ENCODE measurements at places on chromosomes 1 and 21. TPM values are rescaled to one million over a fixed set of nuclear protein-coding genes. Genes with fewer than 3 reads are reported as not detected.

The CSF1 gene
- 31.4 TPM for total RNA-seq

The CNR2 gene
- not detected for total RNA-seq

DNA sequence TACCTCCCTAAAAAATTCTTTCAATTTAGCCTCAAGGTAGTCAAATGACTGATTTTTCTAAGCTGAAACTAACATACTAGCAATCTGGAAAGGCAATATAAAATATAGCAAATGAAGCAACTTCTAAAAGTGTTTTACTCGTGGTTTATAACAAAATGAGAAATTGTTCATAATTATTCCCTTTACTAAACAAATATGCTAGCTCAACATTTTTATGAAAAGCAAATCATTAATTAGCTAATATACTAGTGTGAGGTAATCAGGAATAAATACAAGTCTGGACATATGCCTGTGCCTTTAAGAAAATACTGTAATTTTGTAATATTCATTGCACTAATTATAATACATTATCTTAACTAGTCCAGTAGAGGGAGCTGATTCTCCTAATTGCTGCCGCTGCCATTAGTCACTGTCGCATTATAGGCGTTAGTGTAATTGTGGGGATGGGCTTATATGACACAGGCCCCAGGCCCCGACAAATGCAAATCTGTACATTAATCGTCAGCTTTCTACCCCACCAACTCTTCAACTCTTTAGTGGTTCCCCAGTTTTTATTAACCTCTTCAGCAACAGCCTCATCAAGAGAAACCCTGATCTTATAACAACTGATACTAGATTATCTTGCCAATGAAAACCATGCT, 160.9 kb downstream of the GABPA start:
- DNase-seq, result no peak

DNA sequence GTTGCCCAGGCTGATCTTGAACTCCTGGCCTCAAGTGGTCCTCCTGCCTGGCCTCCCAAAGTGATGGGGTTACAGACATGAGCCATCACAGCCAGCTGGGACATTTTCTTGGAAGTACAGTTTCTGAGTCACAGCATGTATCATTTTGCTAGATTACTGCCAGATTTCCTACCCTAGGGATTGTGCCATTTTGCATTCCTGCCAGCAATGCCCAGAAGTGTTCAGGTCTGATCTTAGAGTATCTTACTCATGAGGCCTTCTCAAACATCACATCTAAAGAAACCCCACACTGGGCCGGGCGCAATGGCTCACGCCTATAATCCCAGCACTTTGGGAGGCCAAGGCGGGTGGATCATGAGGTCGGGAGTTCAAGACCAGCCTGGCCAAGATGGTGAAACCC, 10.2 kb downstream of the BMP8A start:
- DNase-seq, result no peak
